ENCODE measurements at places on chromosomes 2 and 18.

DNA sequence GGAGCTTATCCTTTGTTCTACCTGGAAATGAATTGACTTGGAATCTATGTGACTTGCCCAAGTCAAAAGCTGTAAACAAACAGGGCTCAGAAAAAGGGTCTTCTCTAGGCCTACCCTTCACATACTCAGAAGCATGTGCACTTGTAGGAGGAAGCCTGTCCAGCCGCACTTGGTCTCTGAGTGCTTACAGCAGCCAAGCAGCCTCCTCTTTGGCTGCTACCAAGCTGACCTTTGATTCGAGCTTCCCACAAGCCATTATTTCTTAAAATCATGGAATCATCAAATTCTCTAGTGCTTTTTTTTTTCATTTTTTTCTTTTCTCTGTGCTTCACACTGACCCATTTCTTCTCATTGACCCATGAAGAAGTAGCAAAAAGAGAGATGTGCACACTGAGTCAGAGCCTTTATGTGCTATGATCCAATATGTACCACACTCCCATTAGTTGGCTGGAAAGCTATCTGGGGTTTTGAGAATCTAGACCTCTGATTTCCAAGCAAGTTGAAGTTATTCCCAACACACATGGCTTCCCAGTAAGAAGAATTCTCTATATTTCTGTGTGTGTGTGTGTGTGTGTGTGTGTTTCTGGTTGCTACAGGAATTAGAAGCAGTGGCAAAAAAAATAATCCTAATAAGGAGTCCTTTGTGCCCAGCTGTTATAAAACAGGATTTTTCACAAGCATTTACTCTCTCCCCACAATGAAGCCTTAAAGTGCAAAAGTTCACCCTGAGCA is 550.3 kb upstream of the TNP1 start:
- DNase-seq = no peak

DNA sequence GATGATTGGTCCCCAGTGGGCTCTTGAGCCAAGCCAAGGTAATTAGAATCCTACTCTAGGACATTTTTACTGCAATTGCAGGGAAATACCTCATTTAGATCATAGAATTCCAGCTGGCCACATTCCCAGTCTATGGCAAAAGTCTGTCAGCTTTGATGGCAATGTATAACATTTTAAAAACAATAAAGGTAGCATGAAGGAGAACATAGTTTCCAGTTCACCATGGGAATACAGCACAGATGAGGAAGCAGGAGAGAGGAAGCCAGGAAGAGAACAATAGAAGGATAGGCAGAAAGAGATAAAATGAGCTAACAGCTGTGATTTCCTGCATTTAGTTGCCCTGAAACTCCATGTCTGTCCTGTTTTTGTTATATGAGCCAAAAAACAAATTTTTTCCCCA is 897.3 kb upstream of the DDX18 start:
- no peak for DNase-seq

GRCh38 chr18:36160959-36161371 is 26.3 kb upstream of the MOCOS start:
- DNase-seq = no peak

- no peak for DNase-seq
Observed at GRCh38 chr2:181004647-181005325, 24.4 kb downstream of the UBE2E3 start.

- DNase-seq = no peak
Observed at GRCh38 chr2:149463328-149464002, 124.1 kb downstream of the MMADHC start.

Data from SHP77 treated with DMSO at 0.1 percent for 48 hours (cell line).